Large intestine (tissue), 12 donors: ENCODE measurements at places on chromosomes 2 and 18. TPM values are rescaled to one million over a fixed set of nuclear protein-coding genes. Genes with fewer than 3 reads are reported as not detected.

Gene SERPINB3
- polyA plus RNA-seq = not detected

Gene CCDC121
- 5.4 TPM for polyA plus RNA-seq

Gene RGPD4
- 0.01 TPM for polyA plus RNA-seq

Gene LIPG
- 32.9 TPM for polyA plus RNA-seq

Gene RAMP1
- 76.1 TPM for polyA plus RNA-seq

Gene KCNIP3
- 2.1 TPM for polyA plus RNA-seq

Gene ANKRD30BL
- 0.09 TPM for polyA plus RNA-seq

Gene MAPRE3
- 20.7 TPM for polyA plus RNA-seq
